T-cell (primary cell): ENCODE measurements at places on chromosomes 16 and 17. TPM values are rescaled to one million over a fixed set of nuclear protein-coding genes. Genes with fewer than 3 reads are reported as not detected.

DNA sequence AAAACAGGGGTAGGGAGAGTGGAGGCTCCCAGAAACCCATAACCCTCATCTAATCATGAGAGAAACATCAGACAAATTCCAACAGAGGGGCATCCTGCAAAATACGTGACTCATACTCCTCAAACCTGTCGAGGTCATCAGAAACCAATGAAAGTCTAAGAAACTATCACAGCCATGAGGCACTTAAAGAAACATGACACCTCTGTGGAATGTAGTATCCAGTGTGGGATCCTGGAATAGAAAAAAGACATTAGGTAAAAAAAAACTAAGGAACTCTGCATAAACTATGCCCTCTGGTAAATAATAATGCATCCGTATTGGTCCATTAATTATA lies 16.4 kb downstream of the CDH5 start:
- H3K4me3 ChIP-seq = no peak overlapping the region
- no peak overlapping the region for H3K27ac ChIP-seq
- DNase-seq = no peak
- H3K4me1 ChIP-seq = no peaks in the 10 kb centered on the region

DNA sequence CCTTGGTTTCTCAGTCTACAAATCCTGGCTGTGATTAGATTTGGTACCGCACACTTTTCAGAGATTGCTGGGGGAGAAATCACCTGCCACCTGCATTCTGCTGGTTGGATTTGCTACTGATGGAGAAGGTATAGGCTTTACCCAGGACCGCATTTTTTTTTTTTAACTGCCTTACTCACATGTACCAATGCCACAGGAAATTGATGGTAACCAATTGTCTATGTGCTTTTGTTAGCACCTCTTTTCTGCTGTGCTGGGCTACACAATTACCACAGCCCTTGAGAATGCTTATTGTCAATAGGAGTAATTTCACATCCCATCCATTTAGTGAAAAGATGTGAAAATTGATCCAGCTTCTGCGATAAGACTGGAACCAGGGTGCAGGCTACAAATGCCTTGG lies 74.4 kb upstream of the TANC2 start:
- DNase-seq = no peak
- H3K27ac ChIP-seq = no peak overlapping the region
- H3K27me3 ChIP-seq = no peaks in the 10 kb centered on the region
- no peak overlapping the region for H3K4me3 ChIP-seq
- H3K4me1 ChIP-seq = no peaks in the 10 kb centered on the region

KRT9 gene
- not detected for total RNA-seq

DNA sequence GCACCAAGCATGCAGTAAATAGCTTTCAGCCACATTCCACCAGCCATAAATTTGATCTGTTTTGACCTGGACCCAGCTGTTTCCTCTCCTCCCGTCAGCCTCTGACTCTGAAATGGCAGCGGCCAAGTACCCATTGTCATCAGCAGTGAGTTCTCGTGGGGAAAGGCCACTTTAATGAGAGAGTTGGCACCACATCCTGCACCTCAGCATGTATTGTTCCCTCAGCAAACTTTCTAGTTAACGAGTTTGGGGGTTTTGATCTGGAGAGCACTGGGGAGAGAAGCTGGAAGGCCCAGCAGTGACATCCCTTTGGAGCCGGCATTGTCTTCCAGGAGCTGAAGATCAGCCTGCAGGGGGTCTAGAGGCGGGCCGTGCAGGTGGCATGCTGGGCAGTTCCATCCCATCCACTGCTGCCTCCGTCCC lies 84.9 kb downstream of the RPA1 start:
- no peaks in the 10 kb centered on the region for H3K36me3 ChIP-seq
- no peak overlapping the region for H3K4me3 ChIP-seq
- H3K27me3 ChIP-seq = peaks cover 59% of the 10 kb centered on the region
- DNase-seq = no peak
- H3K27ac ChIP-seq = no peak overlapping the region
- no peaks in the 10 kb centered on the region for H3K4me1 ChIP-seq

C16orf96 gene
- 0.50 TPM for total RNA-seq

DNA sequence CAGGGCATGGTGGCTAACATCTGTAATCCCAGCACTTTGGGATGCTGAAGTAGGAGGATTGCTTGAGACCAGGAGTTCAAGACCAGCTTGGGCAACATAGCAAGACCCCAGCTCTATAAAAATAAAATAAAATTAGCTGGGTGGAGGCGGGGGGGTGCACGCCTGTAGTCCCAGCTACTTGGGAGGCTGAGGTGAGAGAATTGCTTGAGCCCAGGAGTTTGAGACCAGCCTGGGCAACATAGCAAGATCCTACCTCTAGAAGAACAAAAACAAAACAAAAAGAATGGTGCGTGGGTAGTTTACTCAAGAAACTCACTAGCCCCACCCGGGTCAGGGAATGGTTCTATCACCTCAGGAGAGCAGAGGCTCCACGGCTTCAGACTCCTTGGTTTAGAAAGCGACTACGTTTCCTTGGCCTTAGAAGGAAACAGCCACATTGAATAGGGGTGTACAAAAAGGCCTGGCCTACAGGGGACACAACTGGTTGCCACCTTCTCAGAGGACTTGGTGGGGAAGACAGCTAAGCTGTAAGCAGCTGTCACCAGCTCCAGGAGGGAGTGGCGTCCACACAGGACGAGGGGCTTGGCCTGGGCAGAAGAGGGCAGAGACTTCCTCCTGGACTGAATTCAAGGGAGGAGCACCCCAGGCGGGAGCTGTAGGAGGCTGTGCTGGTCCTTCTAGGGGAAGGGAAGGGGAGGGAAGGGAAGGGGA lies 716 bp downstream of the TK1 start:
- H3K4me3 ChIP-seq = no peak overlapping the region
- no peaks in the 10 kb centered on the region for H3K36me3 ChIP-seq
- no peaks in the 10 kb centered on the region for H3K27me3 ChIP-seq
- H3K27ac ChIP-seq = no peak overlapping the region
- no peaks in the 10 kb centered on the region for H3K4me1 ChIP-seq

HES7 gene
- total RNA-seq = not detected

DNA sequence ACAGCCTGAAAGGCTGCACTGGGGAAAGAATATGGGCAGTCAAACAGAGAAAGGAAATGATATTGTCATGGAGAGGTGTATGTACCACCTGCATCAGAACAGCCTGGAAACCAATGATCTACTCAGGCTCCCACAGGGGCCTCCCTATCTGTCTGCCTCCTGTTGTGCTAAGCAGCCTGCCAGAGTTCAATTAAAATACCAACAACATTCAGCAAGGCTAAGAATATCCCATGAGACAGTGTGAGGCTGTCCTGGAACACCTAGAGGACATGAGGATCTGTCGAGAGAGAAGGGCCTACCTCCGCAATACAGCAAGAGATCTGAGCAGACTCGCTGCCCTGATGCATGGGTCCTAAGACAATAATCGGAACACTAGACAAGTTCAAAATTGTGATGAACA lies 8.4 kb downstream of the FXR2 start:
- H3K27me3 ChIP-seq = no peaks in the 10 kb centered on the region
- H3K4me1 ChIP-seq = peaks cover 2% of the 10 kb centered on the region
- no peak for DNase-seq
- H3K4me3 ChIP-seq = no peak overlapping the region

KRT20 gene
- total RNA-seq = not detected

DNA sequence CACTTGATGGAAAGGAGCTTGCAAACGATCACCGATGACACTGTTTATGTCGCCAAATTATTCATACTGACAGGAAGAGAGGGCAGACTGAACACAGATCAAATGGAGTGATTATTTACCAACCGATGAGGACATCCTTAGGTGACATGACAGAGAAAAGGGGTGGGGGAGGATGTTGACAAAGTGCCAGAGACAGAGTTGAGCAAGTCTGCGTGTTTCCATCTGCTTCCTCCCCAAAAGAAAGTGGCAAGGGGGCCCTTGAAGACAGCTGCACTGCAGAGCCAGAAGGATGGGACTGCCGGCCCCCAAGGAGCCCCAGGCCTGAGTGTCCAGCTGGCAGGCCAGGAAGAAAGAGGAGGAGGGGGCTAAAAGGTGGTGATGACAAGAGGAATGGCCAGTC lies 191.0 kb upstream of the RPL38 start:
- no peak overlapping the region for H3K4me3 ChIP-seq
- peaks cover 54% of the 10 kb centered on the region for H3K27me3 ChIP-seq
- H3K27ac ChIP-seq = no peak overlapping the region

DNA sequence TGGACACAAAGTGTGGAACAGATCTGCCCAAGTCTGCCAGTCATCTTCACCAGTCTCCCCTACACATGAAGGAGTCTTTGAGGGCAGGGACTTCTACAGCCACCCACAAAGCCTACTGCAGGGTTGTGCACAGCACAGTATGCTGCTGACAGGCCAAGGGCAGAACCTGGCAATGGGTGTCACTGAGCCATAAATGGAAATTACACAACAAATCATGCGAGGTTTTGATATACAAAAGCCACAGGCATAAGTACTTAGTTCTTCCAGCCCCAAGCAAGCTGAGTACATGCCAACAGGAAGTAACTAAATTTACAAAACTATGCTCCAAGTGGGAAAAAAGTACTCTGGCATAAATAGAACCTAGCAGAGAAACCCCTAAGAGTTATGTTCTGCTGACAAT lies 7.8 kb upstream of the PSMC3IP start:
- no peak overlapping the region for H3K4me3 ChIP-seq
- H3K27ac ChIP-seq = no peak overlapping the region
- peaks cover 28% of the 10 kb centered on the region for H3K36me3 ChIP-seq
- H3K27me3 ChIP-seq = no peaks in the 10 kb centered on the region

DNA sequence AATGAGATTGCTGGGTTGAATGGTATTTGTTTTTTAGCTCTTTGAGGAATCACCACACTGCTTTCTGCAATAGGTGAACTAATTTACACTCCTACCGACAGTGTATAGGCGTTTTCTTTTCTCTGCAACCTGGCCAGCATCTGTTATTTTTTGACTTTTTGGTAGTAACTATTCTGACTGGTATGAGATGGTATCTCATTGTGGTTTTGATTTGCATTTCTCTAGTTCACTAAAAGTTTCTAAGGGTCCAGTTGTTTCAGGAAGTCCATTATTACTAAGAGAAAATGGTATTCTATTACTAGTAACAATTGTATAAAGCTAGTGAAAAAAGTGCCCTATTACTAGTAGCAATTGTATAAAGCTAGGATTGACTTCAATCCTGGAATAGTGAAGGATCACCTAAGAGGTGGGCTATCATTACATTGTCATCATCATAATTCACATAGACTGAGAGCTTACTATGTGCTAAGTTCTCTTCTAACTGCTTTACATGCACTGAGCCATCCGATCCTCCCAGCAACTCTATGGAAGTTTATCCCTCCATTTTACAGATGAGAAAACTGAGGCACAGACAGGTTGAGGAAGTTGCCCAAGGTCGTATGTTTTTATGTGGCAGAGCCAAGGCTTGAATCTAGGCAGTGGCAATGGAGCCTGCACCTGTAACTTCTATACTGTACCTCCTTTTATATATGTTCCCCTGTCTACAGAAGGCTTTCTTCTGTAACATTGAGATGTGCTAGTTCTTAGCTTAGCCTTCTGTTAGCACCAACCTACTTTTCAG lies 13.4 kb upstream of the SMIM36 start:
- H3K27me3 ChIP-seq = peaks cover 4% of the 10 kb centered on the region
- H3K4me1 ChIP-seq = no peaks in the 10 kb centered on the region
- H3K4me3 ChIP-seq = no peak overlapping the region

NSRP1 gene
- 31.9 TPM for total RNA-seq

DNA sequence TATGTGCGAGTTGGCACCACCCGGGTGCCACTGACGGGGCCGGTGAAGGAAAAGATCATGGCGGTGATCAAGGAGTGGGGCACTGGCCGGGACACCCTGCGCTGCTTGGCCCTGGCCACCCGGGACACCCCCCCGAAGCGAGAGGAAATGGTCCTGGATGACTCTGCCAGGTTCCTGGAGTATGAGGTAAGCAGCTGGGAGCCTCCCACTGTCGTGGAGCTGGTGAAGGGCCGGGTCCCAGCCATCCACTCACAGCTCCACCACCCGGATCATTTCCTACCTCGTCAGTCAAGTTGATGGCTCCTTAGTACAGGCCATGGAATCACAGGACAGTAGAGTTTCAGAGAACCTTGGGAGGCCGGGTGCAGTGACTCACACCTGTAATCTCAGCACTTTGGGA lies 20.0 kb downstream of the ATP2A1 start:
- no peaks in the 10 kb centered on the region for H3K27me3 ChIP-seq
- no peaks in the 10 kb centered on the region for H3K36me3 ChIP-seq
- H3K4me3 ChIP-seq = no peak overlapping the region
- no peak overlapping the region for H3K27ac ChIP-seq
- no peaks in the 10 kb centered on the region for H3K4me1 ChIP-seq
- DNase-seq = no peak

AATK gene
- 0.70 TPM for total RNA-seq

- no peak overlapping the region for H3K27ac ChIP-seq
- peak overlapping the region; percentile 98 for H3K4me3 ChIP-seq
- peaks cover 25% of the 10 kb centered on the region for H3K4me1 ChIP-seq
- no peaks in the 10 kb centered on the region for H3K36me3 ChIP-seq
- no peaks in the 10 kb centered on the region for H3K27me3 ChIP-seq
These were observed 2.3 kb downstream of the GRB2 start for GRCh38 chr17:75403131-75403530.

GRCh38 chr16:2953706-2954627 lies 10.1 kb upstream of the KREMEN2 start:
- no peak overlapping the region for H3K27ac ChIP-seq
- peaks cover 6% of the 10 kb centered on the region for H3K36me3 ChIP-seq
- no peak for DNase-seq

DNA sequence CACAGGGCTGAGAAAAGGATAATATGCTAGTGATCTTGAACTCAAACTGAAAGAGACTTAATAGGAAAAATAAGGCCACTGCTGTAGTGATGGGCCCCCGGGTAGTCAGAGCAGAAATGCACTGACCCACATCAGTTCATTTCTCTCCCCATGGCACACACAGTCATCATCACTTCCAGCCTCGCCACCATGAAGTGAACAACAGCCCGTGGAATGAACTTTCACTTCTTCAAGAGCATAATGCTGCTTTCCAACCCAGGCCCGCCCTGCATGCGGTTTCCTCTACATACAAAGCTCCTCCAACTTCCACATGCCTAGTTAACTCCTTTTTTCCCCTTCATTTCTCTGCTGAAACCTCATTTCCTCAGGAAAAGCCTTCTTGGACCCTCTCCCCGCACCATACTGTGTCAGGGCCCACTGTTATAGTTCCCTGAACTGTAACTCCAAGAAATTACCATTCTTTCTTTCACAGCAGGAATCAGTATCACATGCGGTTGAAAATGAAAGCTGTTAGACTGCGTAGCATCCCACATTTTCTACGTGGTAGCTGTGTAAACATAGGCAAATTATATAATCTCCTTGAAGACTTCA lies 65.8 kb upstream of the SMIM36 start:
- H3K27me3 ChIP-seq = no peaks in the 10 kb centered on the region
- no peaks in the 10 kb centered on the region for H3K36me3 ChIP-seq
- H3K4me3 ChIP-seq = peak overlapping the region; percentile 49
- no peak for DNase-seq

CLEC3A gene
- not detected for total RNA-seq

- no peaks in the 10 kb centered on the region for H3K27me3 ChIP-seq
- H3K36me3 ChIP-seq = no peaks in the 10 kb centered on the region
- peak overlapping the region; percentile 69 for H3K4me3 ChIP-seq
- H3K4me1 ChIP-seq = peaks cover 27% of the 10 kb centered on the region
- no peak for DNase-seq
These were observed 923 bp downstream of the ANKRD13B start for GRCh38 chr17:29593591-29594518.

DNA sequence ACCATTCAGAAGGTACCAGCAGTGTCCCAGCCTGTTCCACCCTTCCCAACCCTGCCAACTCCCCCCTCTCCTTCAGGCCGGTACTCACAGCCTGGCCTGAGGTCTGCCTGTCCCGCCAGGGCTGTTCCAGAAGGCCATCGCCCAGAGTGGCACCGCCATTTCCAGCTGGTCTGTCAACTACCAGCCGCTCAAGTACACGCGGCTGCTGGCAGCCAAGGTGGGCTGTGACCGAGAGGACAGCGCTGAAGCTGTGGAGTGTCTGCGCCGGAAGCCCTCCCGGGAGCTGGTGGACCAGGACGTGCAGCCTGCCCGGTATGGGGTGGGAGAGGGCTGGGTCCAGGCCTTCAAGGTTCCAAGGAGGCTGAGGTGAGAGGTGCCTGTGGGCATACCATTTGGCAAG lies 5.3 kb upstream of the SPEM1 start:
- H3K27me3 ChIP-seq = no peaks in the 10 kb centered on the region
- no peaks in the 10 kb centered on the region for H3K36me3 ChIP-seq
